ENCODE measurements at places on chromosomes 6 and 20. TPM values are rescaled to one million over a fixed set of nuclear protein-coding genes. Genes with fewer than 3 reads are reported as not detected.

TP53TG5 gene
- 0.52 TPM for total RNA-seq

DNA sequence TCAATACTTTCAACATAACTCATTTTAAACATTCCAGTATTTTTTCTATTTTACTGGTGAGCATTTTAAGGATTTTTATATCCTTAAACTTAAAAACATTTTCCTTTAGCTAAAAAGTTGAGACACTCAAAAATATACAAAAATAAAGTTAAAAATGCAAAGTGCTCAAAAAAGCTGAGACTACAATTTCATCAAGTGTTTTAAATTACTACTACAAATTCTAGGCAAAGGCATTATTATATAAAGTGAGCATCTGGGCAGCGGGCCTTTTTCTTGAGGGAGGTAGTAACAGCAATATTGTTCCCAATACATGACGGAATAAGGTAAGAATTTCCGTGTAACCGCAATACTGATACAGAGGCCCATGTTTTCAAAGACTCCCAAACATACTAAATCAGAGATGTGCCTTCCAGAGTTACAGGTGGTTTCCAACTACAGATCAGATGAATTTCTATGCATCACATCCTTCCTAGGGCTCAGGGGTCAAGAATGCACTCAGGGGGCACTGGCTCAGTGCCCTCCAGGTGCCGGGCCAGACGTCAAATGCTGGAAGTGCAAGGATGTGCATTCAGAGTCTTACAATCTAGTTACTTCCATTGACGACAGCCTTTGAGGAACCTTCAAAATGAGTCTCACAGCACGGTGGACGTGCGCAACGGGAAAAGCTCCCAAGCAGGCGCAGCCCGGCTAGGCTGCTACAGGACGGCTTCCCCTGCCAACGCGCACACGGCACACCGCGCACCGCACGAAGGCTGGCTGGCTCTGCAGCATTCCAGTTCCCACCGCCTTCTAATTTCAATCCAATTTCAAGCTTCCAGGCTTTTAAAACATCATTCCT lies 1.7 kb downstream of the PHF10 start:
- DNase-seq: peak; percentile 32

GRCh38 chr6:5034328-5034727 lies 30.5 kb upstream of the RPP40 start:
- DNase-seq: no peak

DNA sequence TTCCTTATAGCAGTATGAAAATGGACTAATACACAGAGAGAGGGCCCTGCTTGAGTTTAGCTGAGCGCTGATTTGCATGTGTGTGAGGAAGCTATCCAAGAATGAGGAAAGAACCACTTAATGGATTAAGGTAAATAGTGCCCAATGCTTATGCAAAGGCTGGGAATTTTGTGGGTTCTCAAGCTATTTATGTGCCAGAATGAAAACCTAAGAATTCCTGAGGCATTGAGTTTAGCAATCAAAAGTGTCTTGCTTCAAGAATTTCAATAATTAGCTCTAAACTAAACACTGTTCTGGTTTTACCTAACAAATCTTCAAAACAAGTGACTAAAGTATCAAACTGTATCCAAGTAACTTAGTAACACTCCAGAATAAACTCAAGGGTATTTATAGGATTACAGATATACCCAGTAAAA lies 7.0 kb upstream of the OR14J1 start:
- DNase-seq: peak; percentile 47

- DNase-seq: no peak
Measured at GRCh38 chr6:142671791-142672190, 273.2 kb downstream of the HIVEP2 start.

DNA sequence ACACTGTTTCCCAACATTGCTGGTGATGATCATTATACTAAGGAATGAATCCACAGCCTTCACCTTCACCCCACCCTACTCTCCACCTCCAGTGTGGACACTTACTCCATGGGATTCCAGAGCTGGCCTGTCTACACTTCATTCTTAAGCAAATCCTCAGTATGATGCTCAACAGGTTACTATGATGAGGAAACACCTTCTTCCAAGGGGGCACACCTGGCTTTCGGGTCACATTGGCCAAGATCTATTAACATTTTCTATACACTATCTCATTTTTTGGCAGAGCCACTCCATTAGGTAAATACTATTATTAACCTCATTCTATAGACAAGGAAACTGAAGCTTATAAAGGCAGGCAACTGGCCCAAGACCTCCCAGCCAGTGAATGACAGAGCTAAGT lies 8.0 kb upstream of the EPPIN start:
- DNase-seq: no peak

DNA sequence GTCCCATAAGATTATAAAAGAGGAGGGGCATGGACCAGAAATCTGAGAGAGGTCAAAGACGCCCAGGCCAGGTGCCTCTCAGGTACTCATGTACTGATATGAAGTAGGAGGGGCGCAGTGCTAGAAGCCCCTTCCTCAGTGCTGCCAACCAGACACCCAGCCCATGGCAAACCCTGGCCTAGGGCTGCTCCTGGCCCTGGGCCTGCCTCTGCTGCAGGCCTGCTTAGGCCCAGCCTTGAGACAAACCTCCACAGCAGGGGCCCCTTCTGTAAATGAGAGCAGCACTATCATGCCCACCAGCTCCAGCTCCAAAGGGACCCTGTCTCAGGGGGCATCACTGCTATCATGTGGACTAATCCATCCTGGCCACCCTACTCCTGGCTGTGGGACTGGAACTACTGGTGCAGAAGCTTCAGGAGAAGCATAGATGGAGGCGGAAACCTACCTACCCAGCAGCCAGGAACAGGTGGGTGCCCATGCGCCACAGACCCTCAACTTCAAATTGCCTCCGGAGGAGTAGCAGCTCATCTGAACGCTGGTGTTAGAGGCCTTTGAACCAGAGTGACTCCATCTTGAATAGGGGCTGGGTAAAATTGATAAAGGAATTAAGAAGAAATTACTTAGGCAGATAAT lies 72.4 kb upstream of the LGSN start:
- no peak for DNase-seq

- DNase-seq: no peak
Measured at GRCh38 chr6:29631209-29631810, 1.7 kb downstream of the GABBR1 start.

DNA sequence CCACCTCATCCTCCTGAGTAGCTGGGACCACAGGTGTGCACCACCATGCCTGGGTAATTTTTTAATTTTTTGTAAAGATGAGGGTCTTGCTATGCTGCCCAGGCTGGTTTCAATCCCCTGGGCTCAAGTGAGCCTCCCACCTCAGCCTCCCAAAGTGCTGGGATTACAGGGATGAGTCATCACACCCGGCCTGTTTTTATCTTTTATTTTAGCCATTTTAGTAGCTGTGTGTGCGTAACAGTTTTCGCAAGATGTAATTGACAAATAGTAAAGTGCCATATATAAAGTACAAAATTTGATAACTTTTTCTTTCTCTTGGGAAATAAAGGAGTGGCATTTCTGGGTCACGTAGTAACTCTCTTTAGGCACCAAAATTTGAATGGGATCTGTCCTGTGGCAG lies 21.4 kb downstream of the SNAI1 start:
- no peak for DNase-seq

GRCh38 chr20:401682-402495 lies 6.2 kb upstream of the RBCK1 start:
- DNase-seq: peak; percentile 61

- no peak for DNase-seq
Measured at GRCh38 chr6:132887204-132887603, 72.8 kb downstream of the RPS12 start.

CNR1 gene
- 0.31 TPM for total RNA-seq

DNA sequence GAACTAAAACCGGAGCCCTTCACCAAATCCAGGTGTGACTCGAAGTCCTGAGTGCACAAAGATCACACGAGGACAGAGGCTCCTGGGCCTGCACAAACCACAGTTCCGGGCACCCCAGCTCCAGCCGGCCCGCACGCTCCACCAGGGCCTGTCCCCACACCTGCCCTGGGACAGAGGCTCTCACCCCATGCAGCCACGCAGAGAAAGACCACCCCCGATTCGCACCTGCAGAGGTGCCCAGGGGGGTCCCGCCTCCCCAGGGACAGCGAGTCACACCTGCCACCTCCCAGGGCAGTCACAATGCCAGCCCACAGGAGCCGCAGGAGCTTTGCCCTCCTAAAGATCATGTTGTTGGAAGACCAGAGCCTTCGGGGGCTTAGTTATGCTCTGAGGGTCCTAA lies 25.4 kb upstream of the MRGBP start:
- no peak for DNase-seq

GRCh38 chr20:58077282-58077681 lies 151.2 kb downstream of the ANKRD60 start:
- DNase-seq: no peak

- no peak for DNase-seq
Measured at GRCh38 chr20:25723975-25724374, 27.3 kb upstream of the ZNF337 start.

FOXC1 gene
- total RNA-seq: 16.5 TPM

RAMACL gene
- 2.2 TPM for total RNA-seq

MARCKS gene
- 64.6 TPM for total RNA-seq

DNA sequence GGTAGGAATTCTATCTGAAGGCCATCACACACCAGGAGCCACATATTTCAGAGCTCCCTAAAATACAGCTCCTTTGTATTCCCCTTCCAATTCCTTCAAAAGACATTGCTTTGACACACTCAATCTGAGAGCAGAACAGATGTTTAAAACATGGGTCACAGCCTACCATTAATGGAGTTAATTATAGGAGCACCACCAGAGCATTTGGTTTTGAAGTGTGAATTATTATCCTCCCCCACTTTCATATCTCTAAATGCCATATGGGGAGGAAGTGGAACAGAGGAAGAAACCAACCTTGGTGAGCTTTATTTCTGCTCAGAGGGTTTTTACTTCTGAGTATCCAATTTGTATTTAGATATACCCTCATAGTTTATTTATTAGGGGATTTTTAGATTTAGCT lies 50.7 kb upstream of the TNFRSF21 start:
- no peak for DNase-seq

GRCh38 chr6:169986171-169986847 lies 234.9 kb downstream of the ERMARD start:
- no peak for DNase-seq

LRP11 gene
- total RNA-seq: 27.4 TPM

GRCh38 chr6:137227871-137228302 lies 8.7 kb upstream of the IFNGR1 start:
- DNase-seq: no peak

MOXD1 gene
- total RNA-seq: 13.2 TPM

GRCh38 chr6:149821492-149821891 lies 42.7 kb downstream of the LRP11 start:
- DNase-seq: no peak

LTA gene
- not detected for total RNA-seq

GRCh38 chr20:59999502-59999901 lies 41.3 kb downstream of the CDH26 start:
- no peak for DNase-seq

DNA sequence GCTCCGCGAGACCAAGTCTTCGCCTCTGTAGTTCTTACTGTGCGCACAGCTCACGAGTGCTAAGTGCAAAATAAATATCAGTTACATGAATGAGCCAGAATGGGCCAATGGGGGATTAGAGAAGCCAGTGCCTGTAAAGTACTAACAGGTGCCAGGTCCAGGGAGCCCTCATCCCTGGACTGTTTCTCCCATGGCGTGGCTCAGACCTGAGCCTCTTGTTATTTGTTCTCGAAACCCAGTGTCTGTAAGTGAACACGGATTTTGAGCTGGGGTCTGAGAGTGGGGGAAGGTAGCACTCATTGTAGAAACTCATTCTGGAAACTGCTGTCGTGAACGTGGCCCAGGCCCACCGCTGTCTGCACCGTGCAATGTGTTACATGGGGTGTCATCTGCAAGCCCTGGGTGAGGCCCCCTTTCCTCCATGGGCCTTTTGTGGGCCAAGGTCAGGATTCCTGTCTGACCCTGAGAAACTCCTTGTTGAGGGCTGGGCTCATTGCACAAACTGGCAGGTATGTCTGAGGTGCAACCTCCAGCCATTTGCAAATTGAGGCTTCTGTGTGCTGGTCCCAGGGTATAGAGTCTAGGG lies 154.7 kb downstream of the SYCP2 start:
- peak; percentile 0 for DNase-seq

DNA sequence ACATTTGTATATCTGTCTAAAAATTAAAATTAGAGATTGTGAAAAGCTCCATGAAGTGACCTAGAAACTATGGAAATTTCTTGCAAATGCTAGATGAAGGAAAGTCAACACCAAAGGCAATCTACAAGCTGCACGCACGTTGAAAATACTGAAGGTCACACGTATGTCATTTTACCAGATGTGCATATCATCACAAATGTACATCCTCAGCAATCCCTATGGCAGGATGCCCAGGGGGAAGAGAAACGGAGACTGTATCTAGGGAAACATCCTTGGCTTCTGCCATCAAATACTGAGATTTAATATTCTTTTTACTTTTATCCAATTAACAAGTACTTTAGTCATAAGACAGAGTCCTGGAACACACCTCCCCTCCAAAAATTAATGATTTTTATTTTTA lies 672.0 kb downstream of the RNF144B start:
- DNase-seq: no peak

GRCh38 chr6:90893400-90893799 lies 306.5 kb upstream of the MAP3K7 start:
- DNase-seq: no peak

GRCh38 chr20:19883501-19883900 lies 125.4 kb downstream of the RIN2 start:
- DNase-seq: no peak

DNA sequence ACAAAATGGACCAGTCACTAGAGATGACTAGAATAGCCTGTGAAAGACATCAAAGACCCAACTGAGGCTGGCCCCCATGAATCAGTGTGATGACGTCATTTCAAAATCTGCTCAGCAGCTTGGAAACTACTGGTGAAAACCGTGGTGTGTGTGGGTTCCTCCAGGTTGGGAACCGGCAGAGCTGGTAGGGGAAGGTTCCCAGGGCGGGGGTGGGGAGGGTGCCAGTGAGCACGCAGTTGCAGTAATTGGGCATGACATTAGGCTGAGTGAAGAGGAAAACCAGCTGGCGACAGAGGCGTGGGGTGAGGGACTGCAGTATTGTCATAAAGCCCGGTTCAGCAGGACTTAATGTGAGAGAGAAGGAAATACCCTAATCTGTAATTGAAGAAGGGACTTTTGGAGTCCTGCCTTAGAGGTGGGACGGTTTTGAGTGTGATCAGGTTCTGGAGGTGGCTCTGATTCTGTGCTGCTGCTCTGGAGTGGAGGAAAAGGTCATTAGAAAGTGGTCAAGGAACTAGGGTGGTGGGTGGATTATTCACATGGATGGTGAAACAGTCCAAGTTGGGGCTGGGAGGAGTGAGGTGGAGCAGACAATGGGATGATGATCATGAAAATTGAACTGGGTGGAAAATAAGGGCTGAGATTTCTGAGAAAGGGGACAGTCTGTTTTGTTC lies 52.0 kb upstream of the MTHFD1L start:
- DNase-seq: peak; percentile 9

DNA sequence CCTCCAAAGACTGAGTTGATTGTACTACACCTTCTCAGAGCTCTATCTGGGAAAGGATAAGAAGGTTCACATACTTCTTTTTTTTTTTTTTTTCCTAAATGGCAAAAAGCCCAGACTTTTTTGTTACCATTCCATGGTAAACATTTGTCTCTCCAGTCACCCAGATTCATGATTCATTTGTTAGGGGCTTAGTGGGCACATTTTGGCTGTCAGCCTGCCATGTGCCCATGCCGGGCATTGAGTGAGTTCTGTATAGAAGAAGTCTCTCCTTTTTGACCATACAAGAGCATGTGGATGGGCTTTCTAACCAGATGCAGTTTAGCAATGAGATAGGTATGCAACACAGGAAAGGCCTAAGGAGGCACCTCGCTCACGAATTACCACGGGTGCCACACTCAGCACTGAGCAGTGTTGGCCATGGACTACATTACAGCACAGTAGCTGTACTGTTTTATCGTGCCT lies 447.5 kb upstream of the HSF2 start:
- DNase-seq: no peak

GRCh38 chr20:44746367-44747165 lies 901 bp downstream of the KCNK15 start:
- DNase-seq: peak; percentile 71
